ENCODE measurements at places on chromosomes 4 and X.

GRCh38 chrX:11376163-11376562, 83.0 kb downstream of the AMELX start:
- no peak for DNase-seq

DNA sequence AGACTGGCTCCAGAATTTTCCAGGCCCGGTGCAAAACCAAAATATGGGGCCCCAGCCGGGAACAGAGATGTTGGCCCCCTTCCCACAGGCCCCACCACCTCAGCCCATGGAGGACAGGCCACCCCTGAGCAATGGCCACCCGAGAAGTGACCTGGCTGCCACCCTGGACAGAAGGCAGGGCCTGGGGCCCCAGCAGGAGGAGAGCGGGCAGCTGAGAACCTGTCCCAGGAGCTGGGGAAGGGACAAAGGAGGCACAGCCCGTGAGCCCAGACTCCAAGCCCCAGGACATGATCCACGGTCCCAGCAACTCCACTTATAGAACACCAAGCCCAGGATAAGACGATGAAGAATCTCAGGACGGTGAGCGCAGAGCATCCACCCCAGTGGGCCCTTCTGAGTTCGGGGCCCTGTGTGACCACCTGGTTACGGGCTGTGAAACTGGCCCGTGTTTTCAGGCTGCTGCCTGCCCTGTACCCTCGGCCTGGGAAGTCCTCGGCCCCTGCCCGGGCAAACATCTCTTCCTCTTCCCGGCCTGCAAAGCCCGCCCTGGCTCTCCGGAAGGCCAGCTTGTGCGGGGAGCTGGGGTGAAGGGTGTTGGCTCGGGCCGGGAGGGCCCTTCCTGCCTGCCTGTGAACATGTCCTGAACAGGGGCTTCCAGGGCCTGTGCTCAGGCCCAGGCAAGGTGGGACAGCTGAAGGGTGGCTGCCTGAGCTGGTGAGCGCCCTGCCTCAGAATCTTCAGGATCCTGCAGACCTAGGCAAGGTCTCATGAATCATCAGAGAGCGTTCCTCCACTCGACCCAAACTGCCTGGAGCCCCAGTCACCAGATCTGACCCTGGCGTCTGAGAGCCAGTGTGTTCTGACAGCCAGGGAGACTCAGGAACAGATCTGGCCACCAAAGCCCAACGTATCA, 47.0 kb upstream of the MAN2B2 start:
- DNase-seq, result no peak

GRCh38 chr4:140239311-140239710, 85.3 kb upstream of the MAML3 start:
- DNase-seq, result no peak

GRCh38 chr4:167234316-167234881, at the start of gene SPOCK3:
Gene SPOCK3, minus strand, starts transcription at chr4:167234494.
- peak; percentile 11 for DNase-seq

- no peak for DNase-seq
These were observed 72.0 kb downstream of the CHST7 start for GRCh38 chrX:46645614-46646013.

DNA sequence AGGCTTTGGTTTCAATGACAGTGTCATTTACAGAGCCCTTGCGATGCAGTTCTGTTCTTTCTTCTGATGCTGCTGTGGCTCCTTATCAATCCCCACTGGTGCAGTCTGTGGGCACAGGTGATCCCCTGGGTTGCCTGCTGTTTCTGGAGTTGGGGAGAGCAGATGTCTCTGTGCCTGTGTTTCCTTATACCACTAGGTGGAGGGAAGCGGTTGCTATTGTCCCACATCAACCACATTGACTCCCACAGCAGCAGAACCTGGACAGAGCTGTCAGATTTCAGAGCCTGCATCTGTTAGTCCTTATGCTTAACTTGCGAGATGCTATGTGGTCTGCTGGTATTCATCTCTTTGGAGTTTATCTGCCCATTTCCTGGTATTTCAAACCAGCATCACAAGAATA, 57.7 kb downstream of the NEIL3 start:
- peak; percentile 7 for DNase-seq

GRCh38 chr4:24880186-24880585, 32.7 kb downstream of the CCDC149 start:
- no peak for DNase-seq

GRCh38 chr4:111639120-111639690, 506.0 kb upstream of the FAM241A start:
- peak; percentile 38 for DNase-seq

DNA sequence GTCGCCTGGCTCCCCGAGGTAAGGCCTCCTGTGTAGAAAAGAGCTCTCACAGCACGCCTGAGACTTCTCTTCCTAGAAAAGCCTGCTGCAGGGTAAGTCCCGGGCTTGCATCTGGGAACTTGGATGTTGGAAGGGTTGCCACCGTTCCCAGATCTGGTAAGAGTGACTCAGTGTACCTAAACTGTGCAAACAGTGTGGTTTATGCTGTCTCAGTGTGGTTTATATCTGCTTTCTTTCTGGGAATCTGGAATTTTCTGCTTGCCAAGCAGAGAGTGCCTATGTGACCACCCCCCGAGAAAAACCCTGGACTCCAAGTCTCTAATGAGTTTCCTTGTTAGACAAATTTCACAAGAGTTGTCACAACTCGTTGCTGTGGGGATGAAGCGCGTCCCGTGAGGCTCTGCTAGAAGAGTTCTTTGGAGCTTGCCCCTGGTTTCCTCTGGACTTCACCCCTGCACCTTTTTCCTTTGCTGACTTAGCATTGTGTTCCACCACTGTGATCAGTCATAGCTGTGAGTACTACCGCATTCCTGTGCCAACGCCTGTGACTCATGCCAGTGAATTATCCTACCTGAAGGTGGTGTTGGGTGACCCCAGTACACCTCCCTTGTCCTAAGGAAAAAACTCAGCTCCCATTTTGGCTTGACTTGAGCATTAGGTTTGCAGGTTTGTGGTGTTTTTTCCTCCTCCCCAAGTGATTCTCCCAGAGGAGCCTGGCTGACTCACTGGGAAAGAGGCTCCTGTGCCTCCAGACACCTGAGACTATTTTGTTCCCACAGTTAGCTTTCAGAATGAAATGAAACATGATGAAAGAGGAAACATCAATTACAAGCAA, 14.5 kb downstream of the SLC2A9 start:
- DNase-seq, result no peak

DNA sequence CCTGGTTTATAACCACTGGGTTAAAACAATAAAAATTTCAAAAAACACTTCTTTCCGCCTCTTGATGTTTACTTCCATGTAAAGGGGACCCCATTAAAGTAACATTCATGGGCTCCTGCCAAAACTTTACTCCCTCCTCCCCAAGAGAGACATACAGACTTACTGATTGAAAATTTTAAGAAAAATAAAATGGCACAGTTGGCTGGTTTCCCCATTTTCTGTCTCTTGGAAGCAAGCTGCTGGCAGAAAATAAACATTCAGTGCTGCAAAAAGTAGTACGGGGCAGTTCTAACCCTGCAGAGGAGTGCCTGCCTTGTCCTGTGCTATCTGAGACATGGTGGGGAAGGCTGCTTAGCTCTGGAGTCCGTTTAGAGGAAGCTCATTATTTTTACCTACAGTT, 187.3 kb upstream of the INTU start:
- DNase-seq, result no peak

- no peak for DNase-seq
These were observed 239.7 kb upstream of the PGRMC2 start for GRCh38 chr4:128527351-128527750.

DNA sequence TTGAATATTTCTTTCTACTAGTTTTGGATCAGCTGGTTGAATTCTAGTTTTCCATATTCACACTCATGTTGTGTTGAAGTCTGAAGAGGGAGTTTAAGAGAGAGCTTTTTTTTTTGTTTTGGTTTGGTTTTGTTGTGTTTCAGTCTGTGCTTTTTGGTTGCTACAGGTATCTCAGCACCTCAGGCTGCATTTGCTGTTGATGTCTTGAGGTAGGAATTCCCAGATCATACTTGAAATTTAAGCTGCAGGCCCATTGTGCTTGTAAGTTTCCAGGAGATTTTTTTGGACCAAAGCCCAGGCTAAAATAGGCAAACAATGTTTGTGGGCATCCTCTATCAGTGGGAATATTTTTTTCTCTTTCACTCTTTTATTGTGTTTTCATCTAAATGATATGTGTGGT, 190.2 kb upstream of the AGA start:
- DNase-seq, result no peak

GRCh38 chr4:77593101-77593500, 12.5 kb upstream of the CXCL13 start:
- no peak for DNase-seq

DNA sequence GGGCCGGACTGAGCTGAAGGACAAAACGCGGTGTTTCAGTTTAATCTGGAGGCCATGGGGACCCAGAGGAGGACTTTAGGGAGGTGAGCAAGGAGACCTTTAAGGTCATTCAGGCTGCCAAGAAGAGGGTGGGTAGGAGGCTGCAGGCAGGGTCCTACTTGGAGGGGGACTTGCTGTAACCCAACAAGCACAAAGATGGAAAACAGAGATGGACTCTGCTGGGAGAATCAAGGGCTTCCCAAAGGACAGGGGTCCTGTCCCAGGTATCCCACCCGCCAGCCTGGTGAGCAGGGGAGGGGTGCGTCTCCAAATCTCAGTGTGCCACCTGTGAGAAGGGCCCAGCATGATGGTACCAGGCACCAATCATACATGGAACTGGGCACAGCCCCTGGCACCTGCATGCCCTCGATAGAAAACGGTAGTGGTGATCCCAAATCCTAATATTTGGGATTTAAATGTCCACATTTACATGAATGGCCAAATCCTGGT, 3.9 kb upstream of the HAUS3 start:
- DNase-seq, result no peak

DNA sequence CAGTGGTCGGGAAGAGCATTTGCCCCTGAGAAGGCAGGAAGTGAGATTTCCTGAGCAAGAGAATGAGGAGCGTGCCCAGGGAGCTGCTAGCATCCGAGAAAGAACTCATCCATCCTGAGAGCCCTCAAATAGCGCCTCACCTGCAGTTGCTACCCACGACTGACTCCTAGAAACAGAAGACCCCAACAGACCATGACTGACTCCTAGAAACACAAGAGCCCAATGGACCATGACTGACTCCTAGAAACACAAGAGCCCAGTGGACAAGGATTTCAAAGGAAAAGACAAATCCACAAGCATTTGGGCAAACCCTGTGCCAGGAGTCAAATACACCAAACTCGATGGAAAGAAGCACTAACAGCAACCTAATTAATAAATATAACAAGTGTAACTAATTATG, 575.2 kb upstream of the FRG1 start:
- DNase-seq, result no peak

DNA sequence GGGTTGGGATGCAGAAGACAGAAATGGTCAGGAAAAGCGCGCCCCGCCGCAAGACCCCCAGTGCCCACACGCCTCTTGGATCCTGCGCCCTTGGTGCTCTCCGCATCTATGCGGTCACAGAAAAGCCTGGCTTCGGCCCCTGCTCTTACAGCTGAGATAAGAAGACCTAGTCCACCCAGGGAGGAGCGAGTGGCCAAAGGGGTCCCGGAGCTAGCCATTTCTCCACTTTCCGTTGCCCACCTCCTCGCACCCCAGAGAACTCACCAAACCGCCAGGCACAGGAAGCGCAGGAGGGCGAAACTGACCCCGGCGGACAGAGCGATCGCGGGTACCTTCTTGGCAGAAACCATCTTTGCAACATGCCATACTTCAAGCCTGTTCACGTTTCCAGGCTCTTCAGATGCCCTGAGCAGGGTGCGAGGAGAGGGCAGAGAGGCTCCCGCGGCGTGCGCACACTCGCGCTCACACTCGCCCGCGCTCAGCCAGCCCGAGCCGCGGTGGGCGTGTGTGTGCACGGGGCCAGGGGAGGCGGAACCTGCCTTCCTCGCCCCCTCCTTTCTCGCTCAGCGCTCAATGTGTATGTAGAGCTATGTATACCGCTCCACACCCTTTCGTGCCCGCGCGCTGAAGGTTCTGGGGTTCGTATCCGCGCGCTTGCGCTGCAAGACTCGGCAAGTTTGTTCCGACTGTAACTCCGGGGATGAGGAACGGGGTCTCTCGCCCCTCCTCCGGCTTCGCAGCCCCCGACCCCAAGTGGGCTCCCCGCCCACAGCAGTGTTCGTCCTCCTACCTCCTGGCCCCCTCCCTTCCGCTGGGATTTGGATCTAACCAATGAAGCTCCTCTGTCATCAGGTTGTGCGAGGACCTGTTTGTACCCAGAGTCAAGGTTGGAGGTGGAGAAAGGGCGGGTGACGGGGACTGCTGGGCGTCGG, at the start of gene GABRA4:
GABRA4 (minus strand) TSS at position 507 of the 932 bp plus-strand sequence; CDS start at position 350, 157 bp downstream.
- no peak for DNase-seq

DNA sequence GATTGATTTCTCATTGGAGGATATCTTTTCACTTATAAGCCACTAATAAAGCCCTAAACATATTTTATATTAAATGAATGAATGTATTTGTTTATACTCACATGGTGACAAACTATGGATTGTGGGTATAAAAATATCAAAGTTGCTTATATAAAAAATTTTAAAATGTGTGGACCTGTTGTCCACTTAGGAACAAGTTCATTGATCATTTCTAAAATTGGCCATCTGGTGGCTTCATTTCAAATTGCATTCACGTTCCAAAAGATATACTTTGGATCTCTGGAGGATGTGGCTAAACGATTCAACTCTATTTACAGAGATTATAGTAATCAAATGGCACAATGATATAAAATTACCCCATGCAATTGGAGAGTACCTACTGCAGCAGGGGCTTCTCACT, 32.5 kb downstream of the FSTL5 start:
- DNase-seq, result no peak

GRCh38 chrX:87338510-87338909, 179.1 kb upstream of the KLHL4 start:
- no peak for DNase-seq

DNA sequence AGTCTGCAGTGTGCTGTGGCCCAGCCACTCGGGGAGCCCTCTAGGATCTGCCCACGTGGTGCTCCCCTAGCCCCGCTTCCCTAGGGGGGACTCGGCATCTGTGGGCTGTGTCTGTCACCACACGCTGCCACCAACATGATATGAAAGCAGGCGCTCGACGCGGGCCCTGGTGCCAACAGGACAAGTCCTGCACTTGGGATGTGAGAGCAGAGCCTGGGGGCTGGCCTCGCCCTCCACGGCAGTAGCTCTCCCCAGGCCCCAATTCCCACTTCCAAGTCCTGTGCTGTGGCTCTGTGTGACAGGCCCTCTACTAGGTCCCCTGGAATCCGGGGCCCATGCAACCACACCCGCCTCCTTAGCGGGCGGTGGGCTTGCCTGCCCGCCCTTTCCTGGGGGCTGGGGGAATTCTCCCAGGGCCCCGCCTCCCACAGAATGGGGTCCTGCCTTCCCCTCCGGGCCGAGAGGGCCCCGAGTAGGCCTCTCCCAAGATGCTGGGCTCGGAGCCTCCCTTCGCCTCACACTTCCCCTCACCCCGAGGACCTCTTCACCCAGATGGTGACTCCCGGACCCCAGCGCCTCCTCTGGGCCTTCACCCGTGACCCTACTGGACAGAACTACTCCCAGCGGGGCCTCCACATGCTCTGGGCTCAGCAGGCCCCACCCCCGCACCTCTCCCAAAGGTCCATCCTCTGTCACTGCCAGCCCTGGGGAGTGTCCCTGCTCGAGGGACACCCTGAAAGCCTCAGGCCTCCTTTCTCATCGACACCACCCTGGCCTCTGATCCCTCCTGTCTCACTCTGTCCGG, 11.2 kb downstream of the LRPAP1 start:
- no peak for DNase-seq

GRCh38 chr4:169229571-169230028, 41.2 kb downstream of the SH3RF1 start:
- peak; percentile 88 for DNase-seq

GRCh38 chr4:150501009-150501727, 80.8 kb upstream of the MAB21L2 start:
- DNase-seq, result peak; percentile 84

Measured in HCEC 1CT (cell line).